ENCODE measurements at places on chromosomes 16 and 17.
A peak's percentile ranks its signal among the peaks of the same experiment; 100 is the strongest.

DNA sequence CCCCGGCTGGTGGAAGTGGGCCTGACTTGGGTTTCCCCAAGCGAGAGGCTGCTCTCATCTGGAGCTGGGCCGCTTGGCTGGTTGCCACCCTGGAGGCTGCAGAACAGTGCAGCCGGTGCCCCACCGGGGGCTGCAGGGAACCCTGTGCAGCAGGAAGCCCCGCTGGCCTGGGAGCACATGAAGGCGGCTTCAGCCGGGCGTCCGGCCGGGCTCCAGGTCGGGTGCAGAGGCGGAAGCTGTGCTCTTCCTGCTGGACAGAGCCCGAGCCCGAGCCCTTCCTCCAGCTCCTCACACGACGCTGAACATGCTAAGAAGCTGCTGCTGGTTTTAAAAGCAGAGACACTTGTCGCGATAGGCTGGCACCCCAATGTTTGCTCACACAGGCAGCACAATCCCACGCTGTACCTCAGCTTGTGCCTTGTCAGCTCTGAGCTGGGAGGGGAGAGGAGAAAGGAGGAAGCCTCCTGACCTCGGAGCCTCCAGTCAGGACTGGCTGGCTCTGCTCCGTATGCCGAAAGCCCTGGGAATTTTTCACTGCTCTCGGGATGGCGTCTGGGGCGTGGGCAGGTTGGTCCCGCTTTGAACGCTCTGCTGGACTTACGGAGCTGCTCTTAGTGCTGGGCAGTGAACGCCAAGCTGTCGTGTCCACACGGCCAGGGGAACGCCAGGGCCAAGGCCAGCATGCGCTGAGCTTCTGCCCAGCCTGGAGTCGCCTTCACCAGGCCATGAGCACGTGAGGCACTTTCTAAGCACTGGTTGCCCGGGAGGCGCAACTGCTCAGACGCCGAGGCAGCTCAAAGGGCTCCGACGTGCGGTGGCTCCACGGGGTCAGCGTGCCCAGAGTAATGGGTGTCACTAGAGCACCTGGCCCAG, 8.8 kb downstream of the CDK5R1 start:
- peak; percentile 38 for DNase-seq

DNA sequence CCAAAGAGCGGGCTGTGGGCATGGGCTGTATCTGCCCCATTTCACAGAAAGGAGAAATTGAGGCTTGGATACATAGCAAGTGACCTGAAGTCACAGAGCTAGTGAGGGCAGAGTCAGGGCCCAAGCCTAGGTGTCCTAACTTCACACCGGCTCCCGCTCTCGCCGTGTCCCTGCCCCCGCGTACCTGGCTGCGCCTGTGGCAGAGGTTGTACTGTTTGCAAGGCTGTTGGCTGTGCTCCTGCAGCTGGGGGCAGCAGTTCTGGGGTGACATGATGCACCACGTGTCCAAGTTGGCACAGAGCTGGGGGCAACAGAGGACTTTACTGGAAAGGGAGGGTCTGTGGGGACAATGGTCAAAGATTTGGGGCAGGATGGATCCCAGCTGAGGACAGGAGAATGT, 3.4 kb downstream of the DHX58 start:
- no peak for DNase-seq

- no peak for DNase-seq
Measured at GRCh38 chr17:18005496-18005895, 32.8 kb downstream of the DRC3 start.

GRCh38 chr16:61897657-61898056, 138.6 kb downstream of the CDH8 start:
- DNase-seq: no peak

GRCh38 chr17:47831003-47831933, at the start of the genes LRRC46 and MRPL10:
Gene LRRC46 (plus strand): TSS chr17:47831670. CDS start chr17:47831990, 320 bp downstream.
Gene MRPL10 (minus strand): TSS chr17:47831541. CDS start chr17:47831511, 30 bp downstream.
- peak; percentile 95 for DNase-seq

DNA sequence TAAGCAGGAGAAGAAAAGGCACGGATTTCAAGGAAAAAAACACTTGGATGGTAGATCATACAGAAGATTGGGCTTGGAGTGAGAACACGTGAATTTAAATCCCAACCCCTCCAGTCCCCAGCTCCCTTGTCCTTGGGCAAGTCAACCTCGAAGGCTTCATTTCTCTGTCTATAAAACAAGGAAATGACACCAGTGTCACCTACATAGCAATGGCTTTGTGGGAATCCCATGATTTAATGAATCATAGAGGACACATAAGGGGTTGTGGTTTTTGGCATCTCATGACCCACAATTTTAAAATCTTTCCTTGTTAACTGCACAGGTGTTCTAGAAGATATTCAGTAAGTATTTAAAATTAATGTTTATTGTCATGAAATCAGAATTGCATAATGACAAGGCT, 8.2 kb upstream of the CCL2 start:
- DNase-seq: no peak

GRCh38 chr16:56667581-56668571, at the start of gene MT1G:
Gene MT1G (minus strand): TSS chr16:56668065. CDS start chr16:56667993, 72 bp downstream.
- no peak for DNase-seq

DNA sequence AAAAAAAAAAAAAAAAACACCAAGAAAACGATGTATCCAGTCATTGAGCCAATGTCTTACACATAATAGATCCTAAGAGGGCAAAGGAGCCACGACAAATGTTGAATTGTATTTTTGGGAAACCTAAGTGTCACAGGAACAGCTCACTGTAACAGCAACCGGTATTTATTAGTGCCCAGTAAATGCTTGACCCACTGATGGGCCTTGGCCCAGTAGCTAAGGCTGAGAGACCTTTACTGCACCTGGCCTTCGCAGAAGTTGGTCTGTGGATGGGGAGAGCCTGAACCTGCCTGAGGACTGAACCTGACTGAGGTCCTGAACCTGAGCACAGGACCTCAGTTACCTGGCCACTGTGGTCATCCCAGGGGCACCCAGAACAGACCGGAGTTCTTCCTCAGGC, 65.0 kb upstream of the TBX2 start:
- no peak for DNase-seq

DNA sequence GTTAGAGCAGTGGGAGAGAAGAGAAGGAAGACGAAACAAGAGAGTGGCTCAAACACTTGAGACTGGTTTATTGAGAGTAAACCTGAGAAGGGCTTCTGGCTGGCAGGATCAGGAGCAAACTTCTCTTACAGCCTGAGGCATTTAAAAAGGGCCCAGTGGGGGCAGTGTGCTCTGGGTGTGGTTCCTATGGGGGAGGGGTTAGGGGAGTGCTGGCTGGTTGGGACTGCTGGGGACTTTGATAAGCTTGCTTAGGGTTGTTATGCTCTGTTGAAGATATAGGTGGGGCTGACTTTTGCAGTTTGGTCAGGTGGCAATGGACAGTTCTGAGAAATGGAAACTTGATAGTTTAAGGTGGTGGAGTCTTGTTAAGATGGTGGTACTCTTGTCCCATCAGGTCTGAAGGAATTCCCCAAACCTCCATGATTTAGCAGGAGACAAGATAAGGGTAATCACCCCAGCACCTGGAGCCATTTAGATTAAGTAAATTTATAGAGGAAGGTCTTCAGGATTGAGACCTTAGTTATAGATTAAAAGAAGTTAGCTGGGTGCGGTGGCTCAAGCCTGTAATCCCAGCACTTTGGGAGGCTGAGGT, 79.3 kb downstream of the EMP2 start:
- no peak for DNase-seq

DNA sequence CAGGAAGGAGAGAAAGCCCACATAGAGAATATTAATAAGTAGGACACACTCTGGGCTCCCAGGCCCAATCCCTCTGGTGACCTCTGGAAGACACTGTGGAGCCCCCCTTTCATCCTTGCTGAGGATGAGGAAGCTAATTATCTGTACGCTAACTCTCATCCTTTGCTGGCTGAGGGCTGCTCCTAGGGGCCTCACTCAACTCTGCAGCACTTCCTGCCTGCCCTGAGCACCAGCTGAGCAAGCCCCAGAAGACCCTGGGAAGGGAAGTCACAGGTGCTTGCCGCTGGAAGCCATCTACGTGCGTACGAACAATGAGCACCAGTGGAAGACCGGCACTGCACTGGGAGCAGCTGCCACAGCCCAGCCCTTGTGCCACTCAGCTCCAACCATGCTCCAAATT, 145.8 kb upstream of the CDH5 start:
- no peak for DNase-seq

GRCh38 chr17:29510953-29511352, 55.9 kb downstream of the ABHD15 start:
- no peak for DNase-seq

DNA sequence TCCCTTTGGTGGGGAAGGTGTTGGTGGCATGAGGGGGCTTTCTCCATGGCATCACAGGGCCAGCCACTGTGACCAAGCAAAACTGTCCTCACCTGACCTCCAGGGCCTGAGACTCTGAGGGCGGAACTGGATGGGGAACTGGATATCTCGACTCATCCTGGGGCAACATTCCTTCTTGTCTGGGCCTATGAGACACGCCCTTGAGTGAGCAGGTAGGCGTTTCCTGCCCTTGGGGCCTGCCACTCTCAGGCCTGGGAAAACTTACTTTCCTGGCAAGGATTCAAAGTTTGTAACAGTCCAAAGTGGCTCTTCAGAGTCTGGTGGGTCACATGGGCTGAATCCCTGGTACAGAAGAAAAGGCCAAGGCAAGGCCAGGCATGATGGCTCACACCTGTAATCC, 9.6 kb downstream of the MT1X start:
- DNase-seq: no peak

DNA sequence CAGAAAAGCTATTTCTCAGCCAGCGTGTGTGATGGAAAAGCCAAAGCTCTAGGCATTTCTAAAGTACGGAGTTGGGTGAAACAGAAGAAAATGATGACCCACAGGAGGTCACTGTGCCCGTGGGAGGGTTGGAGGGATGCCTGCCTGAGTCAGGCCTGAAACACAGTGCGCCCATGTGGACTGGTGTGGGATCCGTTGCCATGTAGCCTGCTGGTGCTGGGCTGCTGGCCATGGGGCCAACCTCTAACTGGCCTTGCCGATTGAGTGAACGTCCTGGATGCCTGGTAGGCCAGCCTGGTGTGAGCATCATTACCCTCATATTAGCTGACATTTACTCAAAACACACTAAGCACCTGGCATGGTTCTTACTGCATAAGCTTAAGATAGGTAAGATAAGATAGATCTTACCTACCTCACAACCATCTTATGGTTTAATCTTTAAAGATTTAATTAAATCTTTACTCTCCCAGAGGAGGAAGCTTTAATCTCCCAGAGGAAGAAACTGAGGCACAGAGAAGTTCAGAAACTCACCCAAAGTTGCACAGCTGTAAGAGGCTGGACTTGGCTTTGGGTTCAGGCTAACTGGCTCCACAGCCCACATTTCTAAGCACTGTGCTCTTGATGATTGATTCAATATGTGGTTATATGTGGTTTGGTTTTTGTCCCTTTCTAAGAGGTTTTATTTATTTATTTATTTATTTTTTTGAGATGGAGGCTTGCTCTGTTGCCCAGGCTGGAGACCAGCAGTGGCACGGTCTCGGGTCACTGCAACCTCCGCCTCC, 15.7 kb downstream of the MGAT5B start:
- DNase-seq: no peak

Measured in SK-N-DZ (cell line).